Lower lobe of right lung (tissue), 2 donors: ENCODE measurements at places on chromosomes 2 and 18. TPM values are rescaled to one million over a fixed set of nuclear protein-coding genes. Genes with fewer than 3 reads are reported as not detected.

- H3K27me3 ChIP-seq = no peaks in the 10 kb centered on the region
- H3K4me1 ChIP-seq = peaks cover 21% of the 10 kb centered on the region
- no peak for DNase-seq
- no peak overlapping the region for H3K4me3 ChIP-seq
Observed at GRCh38 chr18:12606592-12607315, 51.2 kb downstream of the SPIRE1 start.

- no peaks in the 10 kb centered on the region for H3K4me1 ChIP-seq
- no peak overlapping the region for H3K27ac ChIP-seq
- no peak for DNase-seq
- no peaks in the 10 kb centered on the region for H3K27me3 ChIP-seq
Observed at GRCh38 chr2:230674966-230675672, 37.5 kb upstream of the CAB39 start.

DNA sequence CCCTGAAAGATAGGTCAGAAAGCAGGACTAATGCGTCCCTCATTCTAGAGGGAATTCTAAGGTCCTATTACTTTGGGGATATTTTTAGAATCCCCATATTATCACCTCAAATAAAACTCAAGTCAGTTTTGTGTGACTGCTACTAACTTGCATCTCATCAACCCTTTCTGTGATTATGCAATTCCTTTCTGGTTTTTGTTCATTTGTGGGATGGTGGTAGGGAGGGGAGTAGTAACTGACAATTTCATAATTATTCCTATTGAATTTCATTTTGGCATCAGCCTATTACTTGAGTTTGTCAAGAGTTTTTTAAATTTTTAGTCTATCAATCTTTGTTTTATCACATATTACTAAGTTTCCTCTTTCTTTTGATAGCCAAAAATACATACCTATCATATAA, 28.4 kb upstream of the TANK start:
- H3K36me3 ChIP-seq = no peaks in the 10 kb centered on the region
- H3K27me3 ChIP-seq = no peaks in the 10 kb centered on the region
- no peak overlapping the region for H3K4me3 ChIP-seq
- DNase-seq = no peak
- H3K27ac ChIP-seq = no peak overlapping the region
- peaks cover 21% of the 10 kb centered on the region for H3K4me1 ChIP-seq

DNA sequence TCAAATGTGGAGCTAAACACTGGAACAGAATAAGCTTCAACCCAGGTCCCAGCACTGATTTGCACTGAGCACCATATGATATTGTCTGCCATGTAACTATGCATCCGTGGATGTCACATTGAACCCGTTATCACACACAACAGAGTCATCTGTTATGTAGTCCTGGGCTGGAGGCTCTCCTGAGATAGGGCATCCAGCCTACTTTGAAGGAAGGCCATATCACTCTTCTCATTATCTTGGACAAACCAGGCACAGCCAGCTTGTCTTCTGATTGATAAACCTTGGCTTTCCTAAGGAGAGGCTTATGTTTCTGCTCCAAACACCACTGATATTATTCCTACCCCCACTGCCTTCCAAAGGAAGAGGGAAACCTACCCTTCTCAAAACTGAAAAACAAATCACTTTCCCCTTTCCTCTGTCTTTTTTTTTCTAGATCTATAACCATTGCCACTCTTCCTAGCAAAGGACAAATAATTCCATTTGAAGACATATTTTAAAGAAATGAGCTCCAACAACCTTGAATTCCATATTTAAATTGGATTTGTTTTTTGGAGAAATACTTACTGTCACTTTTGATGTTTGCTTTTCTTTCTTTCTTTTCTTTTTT, 16.4 kb downstream of the RSAD2 start:
- H3K36me3 ChIP-seq = peaks cover 8% of the 10 kb centered on the region
- no peak overlapping the region for H3K4me3 ChIP-seq
- no peak for DNase-seq

- no peaks in the 10 kb centered on the region for H3K27me3 ChIP-seq
- H3K27ac ChIP-seq = no peak overlapping the region
- H3K4me1 ChIP-seq = peaks cover 5% of the 10 kb centered on the region
Observed at GRCh38 chr2:188601391-188601790, 309.7 kb downstream of the GULP1 start.

DNA sequence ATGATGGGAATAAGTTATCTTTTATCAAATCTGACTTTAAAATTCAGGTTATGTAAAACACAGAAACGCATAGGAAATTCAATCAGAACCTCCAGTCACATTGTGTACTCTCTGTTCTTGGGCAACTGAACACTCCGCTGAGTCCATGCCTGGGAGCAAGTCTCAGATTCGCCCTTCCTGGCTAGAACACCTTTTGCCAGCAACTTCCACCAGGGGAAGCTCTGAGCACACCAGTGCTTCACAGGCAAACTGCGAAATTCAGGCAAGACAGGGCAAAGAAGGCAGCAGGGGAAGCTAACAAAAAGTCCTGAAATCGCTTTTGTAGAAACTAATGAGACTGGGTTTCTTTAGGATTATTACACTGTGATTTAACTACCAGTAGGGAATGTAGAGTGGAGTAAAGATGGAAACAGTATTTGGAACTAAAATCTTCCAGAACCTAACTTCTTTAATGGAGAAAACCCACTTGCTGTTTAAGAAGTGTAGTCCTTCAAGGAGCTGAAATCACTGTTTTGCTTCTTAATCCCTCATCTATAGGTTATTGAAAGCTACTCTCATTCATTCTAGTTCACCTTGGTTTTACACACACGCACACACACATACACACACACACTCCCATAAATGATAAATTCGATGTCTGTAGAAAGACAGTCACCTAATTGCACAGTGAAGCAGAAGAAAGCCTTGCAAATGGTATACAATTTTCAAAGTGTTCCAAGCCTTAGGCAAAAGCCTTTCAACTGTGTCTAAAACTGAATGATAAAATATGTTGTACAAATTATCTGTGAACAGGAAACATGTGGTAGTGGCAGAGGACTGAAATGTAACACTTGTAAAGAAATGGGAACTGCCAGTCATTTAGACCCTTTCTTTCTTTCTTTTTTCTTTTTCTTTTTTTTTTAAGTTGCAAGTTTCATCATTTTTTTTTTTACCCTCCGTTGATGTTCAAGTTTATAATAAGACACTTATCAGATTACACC, 214.5 kb downstream of the TMEM182 start:
- no peaks in the 10 kb centered on the region for H3K36me3 ChIP-seq
- H3K4me3 ChIP-seq = no peak overlapping the region
- DNase-seq = no peak
- H3K27me3 ChIP-seq = no peaks in the 10 kb centered on the region
- no peak overlapping the region for H3K27ac ChIP-seq
- no peaks in the 10 kb centered on the region for H3K4me1 ChIP-seq

GRCh38 chr2:207450186-207450585, 79.6 kb upstream of the CREB1 start:
- no peaks in the 10 kb centered on the region for H3K4me1 ChIP-seq
- no peaks in the 10 kb centered on the region for H3K36me3 ChIP-seq
- H3K27me3 ChIP-seq = no peaks in the 10 kb centered on the region
- no peak overlapping the region for H3K27ac ChIP-seq
- no peak for DNase-seq

DNA sequence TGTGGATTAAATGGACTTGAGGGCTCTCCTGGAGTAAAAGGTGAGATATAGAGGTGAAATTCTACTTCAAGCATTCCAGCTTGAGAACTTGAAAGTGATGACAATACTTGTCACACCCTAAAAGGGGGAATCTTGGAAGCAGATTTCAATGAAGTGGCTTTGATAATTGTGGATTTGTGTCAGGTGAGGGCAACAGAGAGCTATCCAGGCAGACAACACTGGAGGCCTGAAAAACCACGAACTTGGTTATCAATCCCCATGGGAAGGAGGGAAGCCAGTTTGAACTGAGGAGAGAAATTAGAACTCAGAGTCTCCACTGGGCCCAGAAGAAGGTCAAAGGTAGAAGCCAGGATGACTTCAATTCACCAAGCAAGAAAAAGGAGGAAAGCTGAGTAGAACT, 263.9 kb downstream of the FIGN start:
- H3K27me3 ChIP-seq = no peaks in the 10 kb centered on the region
- H3K27ac ChIP-seq = no peak overlapping the region
- DNase-seq = no peak
- no peak overlapping the region for H3K4me3 ChIP-seq
- no peaks in the 10 kb centered on the region for H3K4me1 ChIP-seq
- no peaks in the 10 kb centered on the region for H3K36me3 ChIP-seq

DNA sequence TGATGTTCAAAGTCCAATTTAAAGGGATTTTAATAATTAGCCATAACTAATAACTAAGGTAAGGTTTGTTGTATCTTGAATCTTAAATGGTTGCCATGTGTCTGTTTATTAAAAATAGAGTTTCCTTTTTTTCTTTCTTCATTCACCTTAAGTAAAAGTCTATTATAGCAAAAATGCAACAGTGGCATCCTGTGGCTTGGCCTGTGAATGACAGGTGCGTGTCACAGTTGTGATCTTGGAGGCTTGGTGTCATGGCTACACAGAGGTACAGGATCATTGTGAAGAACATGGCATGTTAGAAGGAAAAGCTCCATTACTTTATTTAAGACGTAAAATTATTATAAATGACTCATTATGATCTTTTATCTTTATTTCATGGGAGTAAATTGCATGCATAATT, 246.1 kb downstream of the BCL2 start:
- no peaks in the 10 kb centered on the region for H3K36me3 ChIP-seq
- no peak for DNase-seq
- no peak overlapping the region for H3K27ac ChIP-seq
- no peaks in the 10 kb centered on the region for H3K27me3 ChIP-seq
- H3K4me3 ChIP-seq = no peak overlapping the region

GRCh38 chr2:6434438-6434837, 431.3 kb downstream of the CMPK2 start:
- no peaks in the 10 kb centered on the region for H3K4me1 ChIP-seq
- H3K4me3 ChIP-seq = no peak overlapping the region
- no peak overlapping the region for H3K27ac ChIP-seq
- no peaks in the 10 kb centered on the region for H3K27me3 ChIP-seq

GRCh38 chr2:227127201-227127600, 36.8 kb downstream of the COL4A4 start:
- peaks cover 8% of the 10 kb centered on the region for H3K27me3 ChIP-seq
- DNase-seq = no peak
- no peak overlapping the region for H3K4me3 ChIP-seq
- H3K36me3 ChIP-seq = no peaks in the 10 kb centered on the region

DNA sequence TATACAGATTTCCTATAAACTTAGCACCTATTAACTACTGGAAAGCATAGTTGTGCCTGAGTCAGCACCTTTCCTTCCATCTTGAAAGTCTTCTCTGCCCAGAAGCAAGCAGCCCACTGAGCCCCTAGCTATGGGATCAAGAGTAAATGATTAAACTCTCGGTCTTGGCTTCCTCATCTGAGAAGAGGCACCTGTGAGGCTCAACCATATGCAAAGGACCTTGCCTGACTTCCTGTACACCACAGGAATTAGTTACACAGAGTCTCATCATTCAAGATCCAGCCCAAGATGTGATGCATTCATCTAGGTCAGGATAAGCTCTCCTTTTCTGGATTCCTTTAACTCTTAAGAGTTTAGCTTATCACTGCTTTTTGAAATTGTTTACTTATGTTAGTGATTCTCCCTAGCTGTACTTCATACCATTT, 96.0 kb downstream of the CDH2 start:
- H3K36me3 ChIP-seq = no peaks in the 10 kb centered on the region
- H3K4me3 ChIP-seq = no peak overlapping the region
- DNase-seq = no peak
- no peaks in the 10 kb centered on the region for H3K27me3 ChIP-seq
- no peak overlapping the region for H3K27ac ChIP-seq

GRCh38 chr2:196278491-196278911, 107.1 kb upstream of the STK17B start:
- no peak overlapping the region for H3K27ac ChIP-seq
- H3K36me3 ChIP-seq = peaks cover 3% of the 10 kb centered on the region
- H3K4me1 ChIP-seq = peaks cover 33% of the 10 kb centered on the region
- H3K27me3 ChIP-seq = no peaks in the 10 kb centered on the region
- DNase-seq = no peak

GRCh38 chr18:2337552-2338141, 233.7 kb downstream of the METTL4 start:
- H3K4me3 ChIP-seq = no peak overlapping the region
- H3K27me3 ChIP-seq = no peaks in the 10 kb centered on the region
- H3K4me1 ChIP-seq = no peaks in the 10 kb centered on the region
- no peaks in the 10 kb centered on the region for H3K36me3 ChIP-seq
- no peak for DNase-seq

DNA sequence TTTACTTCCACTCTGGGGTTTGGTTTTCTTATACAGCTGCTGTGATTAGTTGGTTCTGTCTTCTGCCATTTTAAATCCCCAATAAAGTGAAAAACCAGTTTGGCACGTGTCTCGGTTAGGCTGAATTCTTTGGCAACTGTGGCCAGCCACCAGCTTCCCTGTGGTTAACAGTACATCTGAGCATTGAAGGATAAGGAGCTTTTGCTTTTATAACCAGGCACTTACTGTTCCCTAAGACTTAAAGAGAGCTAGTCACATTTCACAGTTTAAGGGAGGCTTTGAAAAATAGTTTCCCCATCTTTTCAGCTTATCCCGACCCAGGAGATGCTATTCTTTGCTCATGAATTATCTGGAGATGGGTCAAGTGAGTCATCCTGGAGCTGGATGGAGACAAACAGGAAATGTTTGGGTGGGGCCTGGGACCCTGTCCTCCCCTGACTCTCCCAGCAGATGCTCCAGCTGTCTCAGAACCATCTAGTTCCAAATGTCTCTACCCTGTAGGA, 57.3 kb upstream of the EML6 start:
- no peak for DNase-seq
- H3K27ac ChIP-seq = peak overlapping the region; percentile 75
- no peak overlapping the region for H3K4me3 ChIP-seq
- H3K4me1 ChIP-seq = peaks cover 56% of the 10 kb centered on the region

DNA sequence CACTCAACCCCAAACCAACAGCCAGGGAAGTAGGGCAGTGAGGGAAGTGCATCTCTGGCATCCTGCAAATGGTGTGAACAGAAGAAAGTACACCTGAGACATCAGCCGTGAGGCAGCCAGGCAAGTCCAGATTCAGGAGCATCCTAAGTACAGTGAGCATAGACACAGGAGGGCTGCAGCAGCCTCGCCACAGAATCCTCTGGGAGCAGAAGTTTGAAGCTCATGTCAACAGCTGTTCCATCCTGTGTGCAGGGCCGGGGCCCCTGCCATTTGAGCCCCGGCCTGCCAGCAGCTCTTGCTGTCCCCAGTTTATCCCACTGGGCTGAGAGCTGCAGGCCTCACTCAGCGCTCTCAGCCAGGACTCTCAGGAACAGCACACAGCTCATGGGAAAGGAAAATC, 14.5 kb downstream of the LOXHD1 start:
- no peaks in the 10 kb centered on the region for H3K27me3 ChIP-seq
- no peak for DNase-seq
- H3K27ac ChIP-seq = no peak overlapping the region
- no peaks in the 10 kb centered on the region for H3K36me3 ChIP-seq
- no peak overlapping the region for H3K4me3 ChIP-seq
- no peaks in the 10 kb centered on the region for H3K4me1 ChIP-seq

GRCh38 chr2:8505311-8505920, 176.4 kb upstream of the ID2 start:
- H3K27me3 ChIP-seq = no peaks in the 10 kb centered on the region
- H3K27ac ChIP-seq = no peak overlapping the region
- H3K36me3 ChIP-seq = no peaks in the 10 kb centered on the region
- no peak overlapping the region for H3K4me3 ChIP-seq
- DNase-seq = no peak

- H3K4me1 ChIP-seq = no peaks in the 10 kb centered on the region
- no peak overlapping the region for H3K4me3 ChIP-seq
- H3K36me3 ChIP-seq = no peaks in the 10 kb centered on the region
- DNase-seq = no peak
- no peaks in the 10 kb centered on the region for H3K27me3 ChIP-seq
Observed at GRCh38 chr2:198017068-198017467, 212.7 kb downstream of the PLCL1 start.

The PLA2R1 gene
- total RNA-seq = 5.6 TPM

The CHPF gene
- 23.2 TPM for total RNA-seq

The POTEI gene
- 0.24 TPM for total RNA-seq

The EMILIN2 gene
- total RNA-seq = 51.5 TPM

The TMEM17 gene
- total RNA-seq = 1.8 TPM

The RFX8 gene
- total RNA-seq = not detected

The STARD6 gene
- not detected for total RNA-seq
